ENCODE measurements at places on chromosomes 7 and 10. TPM values are rescaled to one million over a fixed set of nuclear protein-coding genes. Genes with fewer than 3 reads are reported as not detected.

DNA sequence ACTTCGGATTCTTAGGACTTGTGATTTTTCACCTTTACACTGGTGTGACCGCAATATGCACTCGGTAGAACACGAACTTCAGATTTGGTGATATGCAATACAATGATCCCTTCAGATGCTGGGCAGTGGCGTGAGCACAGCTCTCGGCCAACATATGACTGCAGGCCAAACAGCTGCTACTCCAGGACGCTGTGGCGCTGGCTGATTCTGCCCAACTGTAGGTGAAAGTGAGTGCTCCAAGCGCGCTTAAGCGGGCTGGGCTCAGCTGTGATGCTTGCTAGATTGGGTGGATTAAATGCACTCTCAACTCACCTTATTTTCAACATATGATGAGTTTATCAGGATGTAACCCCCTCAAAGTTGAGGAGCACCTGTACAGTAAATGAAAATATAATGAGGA is 137.6 kb upstream of the RET start:
- no peak for DNase-seq

- no peak for DNase-seq
Observed at GRCh38 chr7:21367537-21367936, 60.3 kb upstream of the SP4 start.

DNA sequence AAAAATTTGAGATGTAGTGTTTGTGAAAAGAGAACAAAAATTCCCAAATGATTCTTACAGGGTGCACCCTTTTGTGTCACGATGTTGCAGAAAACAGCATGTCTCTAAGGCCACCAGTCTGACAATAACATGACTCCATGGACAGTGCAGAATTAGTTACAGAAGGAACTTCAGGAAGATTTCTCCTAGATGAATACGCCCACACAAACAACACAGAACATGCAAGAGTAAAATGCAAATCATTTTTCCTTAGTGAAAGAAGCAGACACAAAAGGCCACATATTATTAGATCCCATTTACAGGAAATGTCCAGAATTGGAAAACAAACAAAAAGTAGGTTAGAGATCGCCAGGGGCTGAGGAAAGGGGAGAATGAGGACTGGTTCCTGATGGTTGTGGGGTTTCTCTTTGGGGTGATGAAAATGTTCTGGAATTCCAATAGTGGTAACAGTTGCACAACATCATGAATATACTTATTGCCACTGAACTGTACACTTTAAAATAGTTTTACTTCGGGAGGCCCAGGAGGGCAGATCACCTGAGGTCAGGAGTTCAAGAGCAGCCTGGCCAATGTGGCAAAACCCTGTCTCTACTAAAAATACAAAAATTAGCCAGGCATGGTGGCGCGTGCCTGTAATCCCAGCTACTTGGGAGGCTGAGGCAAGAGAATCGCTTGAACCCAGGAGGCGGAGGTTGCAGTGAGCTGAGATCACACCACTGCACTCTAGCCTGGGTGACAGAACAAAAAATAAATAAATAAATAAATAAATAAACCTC is 10.2 kb downstream of the ZC3HAV1 start:
- no peak for DNase-seq

DNA sequence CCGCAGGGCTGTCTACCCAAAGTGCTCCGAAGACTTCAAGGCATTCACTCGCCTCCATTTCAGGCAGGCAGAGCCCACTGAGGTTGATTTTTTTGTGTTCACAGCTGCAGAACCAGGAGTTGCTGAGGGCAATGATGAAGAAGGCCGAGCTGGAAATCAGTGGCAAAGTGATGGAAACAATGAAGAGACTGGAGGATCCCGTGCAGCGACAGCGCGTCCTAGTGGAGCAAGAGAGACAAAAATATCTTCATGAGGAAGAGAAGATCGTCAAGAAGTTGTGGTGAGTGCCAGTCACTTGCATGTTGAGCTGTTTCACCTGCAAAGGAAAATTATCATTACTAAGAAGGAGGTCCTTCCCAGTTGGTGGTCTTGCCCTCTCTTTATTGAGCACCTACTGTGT is 210.5 kb downstream of the ARHGAP21 start:
- no peak for DNase-seq

- DNase-seq, result no peak
Observed at GRCh38 chr7:114823290-114823689, 98.6 kb upstream of the MDFIC start.

Gene SYNPO2L
- total RNA-seq, result not detected

Gene BHLHA15
- total RNA-seq, result 8.6 TPM

- DNase-seq, result no peak
Observed at GRCh38 chr10:112247791-112248190, 35.4 kb upstream of the TECTB start.

DNA sequence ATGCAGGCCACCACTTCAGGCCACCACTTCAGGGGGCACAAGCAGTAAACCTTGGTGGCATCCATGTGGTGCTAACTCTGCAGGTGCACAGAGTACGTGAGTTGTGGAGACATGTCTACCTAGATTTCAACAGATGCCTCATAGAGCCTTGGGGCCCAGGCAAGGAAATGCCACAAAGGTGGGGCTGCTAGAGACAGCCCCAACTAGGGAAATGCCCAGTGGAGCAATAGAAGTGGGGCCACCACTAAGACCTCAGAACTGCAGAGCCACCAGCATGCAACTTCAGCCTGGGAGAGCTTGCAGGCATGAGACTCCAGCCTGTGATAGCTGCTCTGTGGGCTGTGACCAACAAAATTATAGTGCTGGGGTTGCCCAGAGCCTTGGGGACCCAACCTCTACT is 107.6 kb downstream of the DNAJC1 start:
- DNase-seq, result no peak

- no peak for DNase-seq
Observed at GRCh38 chr10:110456046-110456445, 41.7 kb upstream of the DUSP5 start.

DNA sequence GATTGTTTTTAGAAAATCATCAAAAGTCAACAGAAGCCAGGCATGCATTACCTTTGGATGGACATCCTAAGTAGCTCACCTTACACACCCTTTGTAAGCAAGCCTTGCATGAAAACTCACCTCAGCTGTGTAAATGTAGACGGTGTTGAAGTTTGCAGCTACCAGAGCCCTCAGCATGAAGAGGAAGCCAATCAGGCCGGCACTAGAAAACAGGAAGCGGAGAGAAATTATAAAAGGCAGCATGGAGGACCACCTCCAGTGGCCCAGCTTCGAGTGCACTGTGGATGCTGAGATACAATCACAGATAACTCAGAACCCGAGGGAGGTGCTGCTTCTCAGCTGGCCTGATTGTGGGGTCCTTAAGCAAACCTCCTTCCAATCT is 75.3 kb downstream of the SVOPL start:
- DNase-seq, result no peak

Gene STRIP2
- 44.8 TPM for total RNA-seq

Gene C10orf53
- not detected for total RNA-seq

Gene UBE2D1
- total RNA-seq, result 48.5 TPM

Gene HOXA6
- not detected for total RNA-seq

GRCh38 chr10:104028146-104028545 is 57.5 kb downstream of the COL17A1 start:
- no peak for DNase-seq

DNA sequence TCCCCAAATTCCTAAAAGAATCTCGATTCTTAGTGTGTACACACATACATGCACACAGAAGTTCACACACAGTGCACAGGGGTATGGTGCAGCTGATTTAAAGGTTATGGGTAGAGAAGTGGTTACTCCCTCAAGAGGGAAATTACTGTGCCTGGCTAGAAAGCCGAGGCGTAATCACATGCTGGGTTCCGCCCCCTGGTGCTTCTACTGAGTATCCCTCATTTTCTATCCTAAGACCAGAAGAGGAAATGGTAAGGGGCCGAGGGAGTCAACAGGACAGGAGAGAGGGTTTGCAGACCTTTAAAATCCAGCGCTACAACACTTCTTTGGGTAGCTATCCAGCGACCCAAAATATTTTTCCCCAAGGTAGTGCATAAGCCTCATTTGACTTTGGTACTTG is 147.3 kb upstream of the TMEM196 start:
- no peak for DNase-seq

DNA sequence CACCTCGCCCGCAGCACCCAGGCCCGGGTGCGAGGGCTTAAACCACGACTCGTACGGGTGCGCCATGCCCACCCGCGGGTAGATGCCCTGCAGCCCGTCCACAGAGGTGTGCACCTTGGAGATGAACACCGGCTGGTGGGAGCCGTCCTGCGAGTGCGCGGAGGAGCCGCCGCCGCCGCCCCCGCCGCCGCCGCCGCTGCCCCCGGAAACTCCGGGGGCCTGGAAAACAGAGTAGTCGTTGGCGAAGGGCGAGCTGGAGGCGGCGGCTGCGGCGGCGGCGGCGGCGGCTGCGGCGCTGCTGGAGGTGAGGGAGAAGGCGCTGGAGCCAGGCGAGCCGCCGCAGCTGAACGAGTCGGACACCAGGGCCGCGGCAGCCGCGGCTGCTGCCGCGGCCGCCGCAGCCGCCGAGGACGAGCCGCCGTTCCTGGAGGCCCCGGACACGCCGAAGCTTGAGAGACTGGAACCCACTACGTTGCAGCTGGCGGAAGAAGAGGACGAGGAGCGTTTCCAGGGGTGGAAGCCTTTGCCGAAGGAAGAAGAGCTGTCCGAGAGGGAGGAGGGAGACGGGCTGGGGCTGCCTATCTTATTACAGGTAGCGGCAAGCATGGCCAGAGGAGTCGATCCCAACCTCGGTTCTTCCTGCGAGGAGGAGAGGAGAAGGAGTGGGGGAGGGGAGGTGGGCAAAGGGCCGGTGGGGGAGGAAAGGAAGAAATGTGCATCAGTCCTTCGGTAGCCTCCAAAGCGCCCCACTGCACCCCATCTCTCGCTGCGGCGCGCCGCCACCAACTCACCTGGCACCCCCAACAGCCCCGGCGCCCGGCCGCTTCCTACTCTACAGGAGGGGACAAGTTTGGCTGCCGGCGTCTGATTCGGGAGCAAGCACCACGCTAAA is 1.3 kb downstream of the SP8 start:
- DNase-seq, result peak; percentile 24

Gene EXOSC1
- total RNA-seq, result 52.6 TPM

DNA sequence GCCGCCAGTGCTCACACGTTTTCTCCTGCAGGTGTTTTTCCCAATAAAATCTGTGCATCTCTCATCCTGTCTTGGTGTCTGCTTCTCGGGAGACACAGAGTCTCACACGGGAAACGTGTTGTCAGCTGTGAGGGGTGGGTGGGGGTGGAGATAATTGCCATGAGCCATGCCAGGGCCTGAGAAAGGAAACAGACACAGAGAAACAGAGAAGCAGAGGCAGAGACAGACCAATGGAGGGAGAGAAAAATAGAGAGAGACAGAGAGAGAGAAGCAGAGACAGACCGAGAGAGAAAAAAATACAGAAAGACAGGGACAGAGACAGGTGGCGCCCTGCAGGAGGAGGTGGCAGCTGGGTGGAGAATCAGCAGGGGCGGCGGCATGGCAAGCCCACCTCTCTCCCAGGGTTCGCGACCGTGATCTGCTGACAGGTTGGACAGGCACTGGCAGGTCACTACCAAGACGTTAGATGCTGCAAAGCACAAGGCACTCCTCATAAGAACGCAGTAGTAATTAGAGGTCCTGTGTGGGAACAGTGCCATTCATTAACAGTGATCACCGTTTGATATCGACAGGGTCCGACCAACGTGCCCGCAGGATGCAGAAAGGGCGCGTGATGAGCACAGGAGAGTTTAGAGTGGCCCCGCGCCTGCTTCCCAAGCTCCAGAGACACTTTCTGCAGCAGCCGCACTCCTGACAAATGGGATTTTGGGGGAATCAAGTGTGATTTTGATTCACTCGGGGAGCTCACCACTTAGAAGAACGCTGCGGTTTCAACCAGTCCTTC is 70.5 kb upstream of the INSIG1 start:
- DNase-seq, result no peak

DNA sequence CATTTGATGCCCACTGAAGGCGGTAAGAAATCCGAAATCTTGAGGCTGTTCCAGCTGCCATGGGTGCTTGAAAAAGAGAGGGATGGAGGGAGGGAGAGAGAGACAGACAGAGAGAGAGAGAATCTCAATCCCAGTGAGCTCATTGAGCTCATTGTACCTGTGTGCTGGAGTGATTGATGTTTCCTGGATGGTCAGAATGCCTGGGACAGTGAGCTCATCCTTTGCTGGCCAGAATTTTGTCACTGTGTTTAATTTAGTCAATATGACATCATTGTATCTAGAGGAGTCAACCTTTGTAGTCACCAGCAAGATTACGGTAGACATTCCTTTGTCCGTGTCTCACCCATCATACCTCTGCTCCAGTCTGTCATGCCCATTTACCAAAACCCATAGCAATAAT is 625.4 kb upstream of the POM121L12 start:
- no peak for DNase-seq

All from frontal cortex (tissue), 4 donors.